Right atrium auricular region (tissue), 2 donors: ENCODE measurements at places on chromosomes 16 and 17. TPM values are rescaled to one million over a fixed set of nuclear protein-coding genes. Genes with fewer than 3 reads are reported as not detected.
A peak's percentile ranks its signal among the peaks of the same experiment; 100 is the strongest.

The COX6A2 gene
- total RNA-seq: 515 TPM

DNA sequence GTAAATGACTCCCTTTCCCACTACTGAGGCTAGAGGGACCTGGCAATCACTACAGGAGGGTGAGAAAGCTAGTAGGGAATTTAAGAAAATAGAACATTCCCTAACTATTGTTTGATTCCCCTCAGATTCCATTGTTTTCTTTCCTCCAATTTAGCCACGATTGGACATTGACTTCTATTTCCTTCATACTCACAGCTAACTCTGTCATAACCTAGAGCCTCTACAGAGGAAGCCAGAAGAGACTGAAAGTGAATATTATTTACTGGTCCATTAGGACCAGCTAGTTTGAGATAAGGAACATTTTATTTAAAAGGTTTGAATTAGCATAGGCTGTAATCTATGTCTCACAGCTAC lies 14.9 kb downstream of the SNF8 start:
- no peak for DNase-seq

- DNase-seq: no peak
Observed at GRCh38 chr17:521561-522325, 169.1 kb upstream of the RPH3AL start.

DNA sequence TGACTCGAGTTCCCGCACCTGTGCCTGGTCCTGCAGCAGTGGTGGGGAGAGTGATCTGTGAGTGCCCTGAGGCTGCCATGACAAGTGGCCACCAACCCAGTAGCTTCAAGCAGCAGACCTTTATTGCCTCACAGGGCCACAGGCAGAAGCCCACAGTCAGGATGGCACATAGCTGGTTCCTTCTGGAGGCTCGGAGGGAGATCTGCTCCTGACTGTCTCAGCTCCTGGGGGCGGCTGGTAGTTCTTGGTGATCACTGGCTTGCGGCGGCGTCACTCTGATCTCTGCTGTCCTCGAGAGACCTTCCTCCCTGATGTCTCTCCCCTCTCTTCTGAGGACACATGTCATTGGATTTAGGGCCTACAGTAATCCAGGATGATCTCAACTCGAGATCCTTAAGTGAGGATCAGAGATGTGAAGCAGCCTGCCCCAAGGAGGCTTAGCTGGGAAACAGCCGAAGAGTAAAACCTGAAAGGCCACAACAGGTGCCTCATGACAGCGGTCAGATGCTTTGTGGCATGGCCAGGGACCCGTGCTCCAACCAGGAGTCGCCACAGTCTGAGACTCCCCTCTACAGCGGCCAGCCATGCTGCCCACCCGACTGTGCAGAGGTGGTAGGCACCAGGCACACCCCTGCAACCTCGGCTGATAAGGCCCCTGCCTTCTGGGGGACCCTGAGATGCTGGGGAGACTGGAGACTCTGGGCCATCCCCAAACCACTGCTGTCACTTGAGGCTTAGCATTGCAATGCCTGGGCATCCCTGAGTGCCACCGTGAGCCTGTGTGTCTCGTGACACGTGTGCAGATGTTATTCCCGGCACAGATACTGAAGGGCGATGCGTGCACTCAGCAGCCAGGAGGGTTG lies 30.0 kb upstream of the SLC38A10 start:
- no peak for DNase-seq

- peak; percentile 89 for DNase-seq
Observed at GRCh38 chr17:75087558-75088453, at the start of gene SLC16A5. TSS of gene SLC16A5 (plus strand) at chr17:75087954. CDS start at chr17:75093637, 5,683 bp downstream.

DNA sequence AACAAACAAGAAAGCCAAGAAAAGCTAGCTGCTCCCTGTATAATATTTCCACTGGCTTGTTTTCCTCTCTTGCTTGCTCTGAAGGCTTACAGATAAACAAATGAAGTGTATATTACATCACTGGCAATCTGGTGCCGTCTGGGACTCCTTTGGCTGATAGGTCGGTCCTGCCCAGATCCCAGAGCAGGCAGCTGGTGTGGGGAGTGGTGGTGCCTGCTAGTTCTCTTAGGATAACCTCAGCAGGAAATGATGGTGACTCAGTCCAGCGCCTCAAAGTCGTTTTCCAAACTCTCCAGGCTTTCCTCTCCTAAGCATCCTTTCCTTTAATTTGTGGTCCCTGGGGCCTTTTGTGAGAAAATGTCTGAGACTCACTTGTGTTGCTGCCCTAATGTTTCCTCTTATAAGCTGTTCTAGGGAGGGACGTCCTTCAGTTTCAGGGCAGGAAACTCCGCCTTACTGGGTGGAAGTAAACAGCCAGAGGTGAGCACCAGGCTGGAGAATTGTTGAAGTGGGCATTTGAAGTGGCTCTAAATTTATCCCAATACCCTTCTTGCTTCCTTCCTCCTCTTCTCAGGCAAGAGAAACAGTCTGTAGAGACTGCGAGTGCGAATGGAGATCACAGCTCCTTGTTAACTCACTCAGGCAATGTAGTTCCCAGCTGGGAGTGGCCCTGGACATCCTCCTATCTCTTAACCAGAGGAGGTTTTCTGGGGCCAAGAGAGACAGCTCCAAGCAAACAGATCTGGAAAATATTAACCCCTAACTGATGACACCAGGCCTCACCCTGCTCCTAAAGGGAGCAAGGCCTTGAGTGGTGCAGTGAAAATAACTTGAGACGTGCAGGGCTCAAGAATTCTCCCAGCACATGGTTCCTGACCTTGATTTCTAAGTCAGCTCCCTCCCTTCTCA lies 34.9 kb downstream of the CD300LF start:
- DNase-seq: peak; percentile 72
